A549 treated with CpdA at 1 μM for 4 hours (cell line): ENCODE measurements at places on chromosomes 3 and 15. TPM values are rescaled to one million over a fixed set of nuclear protein-coding genes. Genes with fewer than 3 reads are reported as not detected.

Gene STXBP5L
- not detected in 5 replicates for total RNA-seq

Gene TMOD3
- 39.3 to 66.7 TPM (median 49.9 TPM) in 5 replicates for total RNA-seq

Gene FBXW12
- not detected in 5 replicates for total RNA-seq

Gene RAB6B
- 0.76 to 2.4 TPM (median 2.3 TPM) in 5 replicates for total RNA-seq

Gene STARD9
- total RNA-seq, result 1.3 to 1.9 TPM (median 1.5 TPM) in 5 replicates

Gene GPR62
- 0.07 TPM in 1 of 5 replicates, not detected in the others for total RNA-seq
